ENCODE measurements at places on chromosomes 5 and 9. TPM values are rescaled to one million over a fixed set of nuclear protein-coding genes. Genes with fewer than 3 reads are reported as not detected.

The IFNA21 gene
- not detected for total RNA-seq

The CSF1R gene
- total RNA-seq, result 55.1 TPM

The CFAP90 gene
- not detected for total RNA-seq

GRCh38 chr5:132265336-132266030 is 8.0 kb downstream of the PDLIM4 start:
- peak; percentile 89 for DNase-seq

- DNase-seq, result no peak
These were observed 50.1 kb downstream of the DRD1 start for GRCh38 chr5:175393897-175394296.

All from posterior vena cava (tissue), 2 donors.